Posterior cingulate gyrus (tissue), 11 donors: ENCODE measurements at places on chromosomes 16 and 17.

DNA sequence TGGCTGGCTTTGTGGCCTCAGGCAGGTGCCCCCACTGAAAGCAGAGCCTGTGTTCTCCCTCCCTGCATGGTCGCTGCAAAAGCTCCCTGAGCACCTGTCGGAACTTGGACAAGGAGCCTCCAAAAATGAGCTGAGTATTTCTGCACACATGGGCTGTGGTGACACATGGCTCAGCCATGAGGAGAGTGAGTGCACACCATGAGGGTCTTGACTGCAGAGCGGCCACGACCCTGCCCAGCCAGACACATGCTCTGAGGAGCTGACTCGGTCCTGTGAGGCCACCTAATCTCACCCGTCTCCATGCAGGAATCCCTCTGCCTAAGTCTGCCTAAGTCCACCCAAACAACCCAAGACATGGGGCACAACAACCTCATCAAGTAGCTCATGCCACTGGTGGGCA, 128.9 kb downstream of the DYNLRB2 start:
- no peak for DNase-seq

GRCh38 chr17:41518789-41519449, at the start of gene KRT15:
Gene KRT15 (minus strand): TSS chr17:41518890. CDS start chr17:41518827, 63 bp downstream.
- no peak for DNase-seq

DNA sequence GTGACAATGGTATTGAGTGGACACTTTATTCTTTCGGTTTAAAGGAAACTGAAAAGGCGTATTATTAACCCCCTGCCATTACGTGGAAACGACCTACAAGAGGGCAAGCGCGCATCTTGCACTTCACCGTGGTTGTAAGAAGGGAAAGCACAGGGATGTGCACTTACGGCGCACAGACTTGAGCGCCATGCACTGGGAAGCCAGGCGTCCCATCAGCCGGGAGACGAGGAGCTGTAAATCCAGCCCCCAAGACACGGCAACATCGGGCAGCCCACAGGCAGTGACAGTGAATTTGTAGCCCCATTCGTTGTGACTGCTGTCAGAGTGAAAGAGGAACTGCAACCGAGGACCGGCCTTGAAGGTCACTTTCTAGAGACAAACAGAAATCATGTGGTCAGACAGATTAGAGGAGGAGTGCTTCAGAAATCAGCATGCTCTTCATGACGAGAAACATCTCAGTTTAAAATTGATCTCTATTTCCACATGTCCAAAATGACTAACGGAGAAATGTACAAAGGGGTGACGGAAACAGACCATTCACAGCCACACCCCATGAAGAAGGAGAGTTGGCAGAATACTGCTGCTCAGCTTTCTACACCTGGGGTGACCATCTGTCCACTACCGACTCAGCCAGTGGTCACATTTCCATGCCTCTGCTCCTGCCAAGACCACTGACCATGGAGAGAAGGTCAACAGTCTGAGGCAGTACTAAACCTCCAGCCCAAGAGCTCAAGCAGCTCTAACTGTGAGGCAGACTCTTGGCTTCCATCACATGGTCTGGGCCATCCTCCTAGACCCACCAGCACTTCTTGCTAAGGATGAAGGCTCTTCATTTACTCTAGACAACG, 68.6 kb downstream of the ZZEF1 start:
- DNase-seq, result no peak

DNA sequence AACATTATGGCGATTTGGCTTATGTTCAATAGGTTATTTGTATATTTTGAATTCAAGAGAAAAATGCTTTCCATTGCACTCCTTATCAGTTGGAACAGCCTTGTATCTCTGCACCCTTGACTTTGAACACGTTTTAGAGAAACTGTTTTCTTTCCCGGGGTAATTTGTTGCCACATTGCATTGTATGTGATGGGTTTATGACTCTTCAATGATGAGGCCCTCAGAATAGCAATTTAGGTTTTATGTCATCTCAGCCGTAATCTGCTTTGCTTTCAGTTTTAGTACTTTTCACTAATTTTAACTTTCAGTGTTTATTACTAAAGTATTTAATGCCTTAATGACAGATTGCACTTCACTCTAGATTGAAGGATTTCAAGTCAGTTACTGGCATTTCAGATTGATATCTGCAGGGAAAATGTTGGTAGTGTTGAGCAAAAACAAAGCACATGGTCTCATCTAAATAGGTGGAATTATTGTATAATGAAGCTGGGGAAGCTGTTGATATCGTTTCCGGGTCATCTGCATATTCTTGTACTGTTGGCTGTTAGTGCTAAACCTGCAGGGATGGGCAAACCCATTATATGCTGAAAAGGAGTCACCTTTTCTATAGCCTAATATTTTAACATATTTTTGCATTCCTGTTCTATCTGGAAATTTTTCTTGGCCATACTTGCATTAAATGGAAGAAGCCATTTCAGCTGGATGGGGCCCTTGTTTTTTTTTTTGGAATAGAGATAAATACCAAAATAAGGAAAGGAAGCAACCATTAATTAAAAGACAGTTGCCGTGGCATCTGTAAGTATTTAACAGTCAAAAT, 2.0 kb downstream of the LUC7L3 start:
- DNase-seq, result no peak

DNA sequence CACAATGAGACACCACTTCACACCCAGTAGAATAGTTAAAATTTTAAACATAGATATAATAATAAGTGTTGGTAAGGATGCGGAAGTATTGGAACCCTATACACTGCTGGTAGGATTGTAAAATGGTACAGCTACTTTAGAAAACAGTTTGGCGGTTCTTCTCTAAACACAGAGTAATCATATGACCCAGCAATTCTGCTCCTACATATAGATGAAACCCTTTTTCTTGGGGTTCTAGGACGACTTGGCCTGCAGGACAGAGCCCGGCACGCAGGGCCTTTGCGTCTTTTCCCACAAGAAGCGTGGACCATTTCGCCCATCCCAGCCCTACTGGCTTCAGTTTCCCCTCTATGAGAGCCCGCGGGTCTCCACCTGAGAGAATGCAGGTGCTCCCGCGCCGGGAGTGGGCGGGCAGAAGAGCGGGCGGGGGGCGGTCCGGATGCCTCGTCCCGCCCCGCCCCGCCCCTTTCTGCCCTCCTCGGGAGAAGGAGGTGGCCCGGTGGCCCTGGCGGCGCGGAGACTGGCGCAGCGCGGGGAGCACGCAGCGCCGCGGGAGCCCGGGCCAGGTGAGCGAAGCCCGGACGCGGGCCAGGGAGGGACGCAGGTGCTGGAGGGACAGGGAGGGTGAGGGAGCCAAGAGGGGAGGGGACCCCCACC, at the start of gene SDR42E2:
Gene SDR42E2 (plus strand): TSS at position 508 of the 657 bp plus-strand sequence. CDS start 3,077 bp downstream, outside the sequence.
- no peak for DNase-seq

DNA sequence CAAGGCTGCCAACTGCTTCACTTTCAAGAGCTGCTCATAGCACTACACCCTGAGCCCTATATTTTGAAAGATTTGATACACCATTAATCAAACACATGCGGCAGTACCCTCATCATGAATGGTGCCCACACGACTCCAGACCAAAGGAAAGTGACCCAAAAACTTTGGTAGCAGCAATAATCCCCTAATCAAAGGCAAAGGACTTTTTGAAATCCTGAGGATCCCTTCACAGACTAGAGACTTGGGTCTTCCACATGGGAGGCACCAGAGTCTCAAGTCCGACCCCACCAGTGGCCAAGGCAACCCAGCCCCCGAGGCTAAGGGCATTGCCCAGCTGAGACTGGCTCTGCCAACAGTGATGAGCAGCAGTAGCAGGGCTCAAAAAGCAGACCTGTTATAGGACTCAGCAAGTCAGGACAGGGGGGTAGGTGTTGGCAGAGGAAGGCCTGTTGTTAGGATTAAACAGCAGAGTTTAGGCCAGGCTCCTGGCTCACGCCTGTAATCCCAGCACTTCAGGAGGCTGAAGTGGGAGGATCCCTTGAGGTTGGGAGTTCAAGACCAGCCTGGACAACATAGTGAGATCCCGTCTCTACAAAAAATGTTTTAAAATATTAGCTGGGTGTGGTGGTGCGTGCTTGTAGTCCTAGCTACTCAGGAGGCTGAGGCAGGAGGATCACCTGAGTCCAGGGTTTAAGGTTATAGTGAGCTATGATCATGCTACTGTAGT, 3.2 kb downstream of the TRIM25 start:
- no peak for DNase-seq

- DNase-seq, result no peak
These were observed 10.5 kb downstream of the TMIGD1 start for GRCh38 chr17:30323262-30323894.

DNA sequence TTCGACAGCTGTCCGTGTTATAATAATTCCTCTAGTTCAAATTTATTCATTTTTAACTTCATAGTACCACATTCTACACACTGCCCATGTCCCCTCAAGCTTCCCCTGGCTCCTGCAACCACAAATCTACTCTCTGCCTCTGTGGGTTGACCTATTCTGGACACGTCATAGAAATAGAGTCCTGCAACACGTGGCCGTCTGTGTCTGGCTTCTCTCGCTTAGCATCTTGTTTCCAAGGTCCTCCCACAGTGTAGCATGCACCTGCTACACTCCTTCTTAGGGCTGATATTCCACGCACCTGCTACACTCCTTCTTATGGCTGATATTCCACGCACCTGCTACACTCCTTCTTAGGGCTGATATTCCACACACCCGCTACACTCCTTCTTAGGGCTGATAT, 16.5 kb downstream of the SCGB1C2 start:
- no peak for DNase-seq

DNA sequence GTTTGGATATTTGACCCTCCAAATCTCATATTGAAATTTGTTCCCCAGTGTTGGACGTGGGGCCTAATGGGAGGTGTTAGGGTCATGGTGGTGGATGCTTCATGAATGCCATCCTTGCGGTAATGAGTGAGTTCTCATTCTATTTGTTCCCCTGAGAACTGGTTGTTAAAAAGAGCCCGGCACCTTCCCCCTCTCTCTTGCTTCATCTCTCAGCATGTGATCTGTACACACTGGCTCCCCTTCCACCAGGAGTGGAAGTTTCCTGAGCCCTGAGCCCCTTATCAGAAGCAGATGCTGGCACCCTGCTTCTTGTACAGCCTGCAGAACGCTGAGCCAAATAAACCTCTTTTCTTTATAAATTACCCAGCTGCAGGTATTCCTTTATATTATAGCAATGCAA, 25.6 kb downstream of the PIK3R6 start:
- DNase-seq, result no peak

GRCh38 chr16:57903656-57904055, 67.3 kb downstream of the CNGB1 start:
- no peak for DNase-seq

DNA sequence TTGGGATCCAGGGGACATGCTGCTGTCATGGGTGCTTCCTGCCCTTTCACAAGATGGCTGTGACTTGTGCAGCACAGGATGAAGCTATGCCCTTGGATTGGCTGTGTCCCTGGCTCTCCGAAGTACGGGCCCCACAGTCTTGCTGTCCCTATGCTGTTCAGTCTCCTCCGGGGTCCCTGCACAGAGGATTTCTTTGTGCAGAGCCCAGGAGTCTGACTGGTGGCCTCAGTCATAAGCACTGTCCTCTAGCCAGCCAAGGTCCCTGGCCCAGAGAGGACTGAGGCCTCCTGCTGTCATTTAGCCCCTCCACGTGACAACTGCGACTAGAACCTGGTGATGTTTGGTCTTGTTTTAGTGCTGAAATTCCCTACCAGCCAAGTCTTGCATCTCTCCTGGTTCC, 42.4 kb upstream of the CRISPLD2 start:
- peak; percentile 29 for DNase-seq

DNA sequence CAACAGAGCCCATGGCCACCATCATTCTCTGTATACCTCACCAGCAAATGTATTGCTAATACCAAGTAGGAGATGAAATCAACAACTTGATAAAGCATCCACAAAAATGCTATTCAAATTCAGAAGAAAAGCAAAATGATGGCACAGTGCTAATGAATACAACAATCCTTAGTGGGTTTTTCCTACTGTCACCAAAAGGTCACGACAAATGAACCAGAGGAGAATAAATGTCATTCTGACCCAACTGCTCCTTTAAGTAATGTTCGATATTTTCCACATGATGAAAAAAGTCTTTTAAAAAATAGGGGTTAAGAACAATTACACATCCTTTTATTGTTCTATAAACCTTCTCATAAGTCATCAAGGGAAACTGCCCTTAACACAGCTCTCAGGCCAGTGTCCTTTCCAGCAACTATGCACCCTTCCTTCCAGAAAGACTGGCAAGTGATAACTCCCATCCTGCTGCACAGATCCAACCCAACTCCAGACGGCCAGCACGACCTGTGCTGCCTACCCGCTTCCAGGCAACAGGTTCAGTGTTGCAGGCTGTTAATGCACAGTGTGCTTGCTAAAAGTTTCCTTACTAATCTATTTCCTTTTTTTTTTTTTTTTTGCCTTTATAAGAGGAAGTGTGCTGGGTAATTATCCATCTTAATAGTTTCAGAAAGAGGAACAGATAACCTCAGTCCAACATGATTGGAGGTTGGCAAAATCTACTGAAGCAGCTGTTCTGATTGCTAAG, 15.4 kb downstream of the FBXO31 start:
- DNase-seq, result no peak

GRCh38 chr16:48197294-48197693, 41.5 kb upstream of the ABCC12 start:
- no peak for DNase-seq

DNA sequence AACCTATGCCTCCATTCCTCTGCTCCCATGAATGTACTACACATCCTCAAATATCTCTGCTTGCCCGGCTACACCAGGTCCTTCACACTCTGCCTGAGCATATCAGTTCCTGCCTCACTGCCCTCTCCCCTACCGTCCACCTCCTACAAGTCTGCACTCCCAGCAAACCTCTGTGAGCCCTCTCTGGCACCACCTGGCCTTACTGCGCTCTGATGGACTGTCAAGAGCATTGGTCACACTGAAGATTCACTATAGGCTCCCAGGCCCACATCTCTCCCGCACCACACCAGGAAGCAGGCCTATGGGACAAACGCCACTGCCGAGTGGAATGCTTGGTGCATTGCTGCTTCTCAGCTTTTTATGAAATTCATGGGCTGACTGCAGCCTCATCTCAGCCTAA, 8.9 kb downstream of the GINS2 start:
- DNase-seq, result no peak

DNA sequence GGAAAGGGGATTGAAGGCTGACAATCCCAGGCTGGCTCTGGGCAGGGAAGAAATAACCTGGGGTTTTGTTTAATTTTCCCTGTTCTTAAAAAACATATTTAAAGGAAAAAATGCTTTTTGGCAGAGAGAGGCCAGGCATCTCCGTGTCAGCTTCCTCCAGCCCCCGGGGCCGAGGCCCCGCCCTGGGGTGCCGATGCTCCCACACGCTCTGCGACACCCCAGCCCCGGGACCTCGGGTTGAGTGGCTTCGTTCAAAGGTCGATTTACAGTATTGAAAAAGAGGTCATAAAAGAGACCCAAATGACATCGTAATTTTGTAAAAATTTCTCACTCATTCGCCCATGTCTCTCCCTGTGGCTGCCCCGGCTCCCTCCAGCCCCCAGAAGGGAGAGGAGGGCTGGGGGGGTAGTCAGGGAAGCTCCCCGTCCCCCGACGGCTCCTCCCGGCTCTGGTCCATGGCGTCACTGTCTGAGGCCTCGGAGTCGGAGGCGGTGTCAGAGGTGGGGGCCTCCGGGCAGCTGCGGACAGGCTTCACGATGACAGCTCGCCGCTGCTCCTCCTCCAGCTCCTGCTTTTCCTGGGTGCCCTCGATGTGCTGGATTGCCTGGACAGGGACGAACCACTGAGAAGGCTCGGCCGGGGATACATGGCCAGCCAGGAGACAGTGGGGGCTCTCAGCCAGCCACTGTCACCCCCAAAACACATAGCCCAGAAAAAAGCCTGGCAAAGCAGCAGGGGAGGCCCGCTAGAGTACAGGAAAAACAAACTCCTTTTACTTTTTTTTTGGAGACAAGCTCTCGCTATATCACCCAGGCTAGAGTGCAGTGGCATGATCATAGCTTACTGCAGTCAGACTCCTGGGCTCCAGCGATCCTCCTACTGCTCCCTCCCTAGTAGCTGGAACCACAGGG, 14.9 kb downstream of the TFAP4 start:
- no peak for DNase-seq
